Uterus (tissue), 4 donors: ENCODE measurements at places on chromosomes 2 and 18. TPM values are rescaled to one million over a fixed set of nuclear protein-coding genes. Genes with fewer than 3 reads are reported as not detected.

- no peak for DNase-seq
Observed at GRCh38 chr2:127810156-127810618, 784 bp downstream of the WDR33 start.

GRCh38 chr2:2839782-2840531 lies 508.9 kb upstream of the MYT1L start:
- DNase-seq, result no peak

GRCh38 chr2:238650536-238650935 lies 197.3 kb upstream of the TWIST2 start:
- no peak for DNase-seq

- DNase-seq, result no peak
Observed at GRCh38 chr2:85421260-85422071, 3.0 kb downstream of the SH2D6 start.

DNA sequence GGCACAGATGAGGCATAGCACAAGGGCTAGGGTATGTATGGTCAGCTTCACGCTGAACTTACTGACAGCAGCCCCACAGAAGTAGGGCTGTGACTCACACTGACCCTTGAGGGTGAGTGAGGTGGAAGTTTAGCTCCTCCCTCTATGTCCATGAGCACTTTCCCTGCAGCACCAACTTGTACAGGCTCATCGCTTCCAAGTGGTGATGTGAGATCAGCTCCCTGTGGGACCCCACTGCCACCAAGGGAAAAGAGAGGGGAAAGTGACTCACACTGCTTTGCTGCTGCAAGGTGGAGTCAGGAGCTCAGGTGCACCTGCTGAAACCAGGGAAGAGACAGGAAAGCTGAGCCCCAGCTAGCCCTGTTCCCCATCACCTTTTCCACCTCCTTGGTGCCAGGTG lies 91.5 kb downstream of the TEX51 start:
- DNase-seq, result no peak

DNA sequence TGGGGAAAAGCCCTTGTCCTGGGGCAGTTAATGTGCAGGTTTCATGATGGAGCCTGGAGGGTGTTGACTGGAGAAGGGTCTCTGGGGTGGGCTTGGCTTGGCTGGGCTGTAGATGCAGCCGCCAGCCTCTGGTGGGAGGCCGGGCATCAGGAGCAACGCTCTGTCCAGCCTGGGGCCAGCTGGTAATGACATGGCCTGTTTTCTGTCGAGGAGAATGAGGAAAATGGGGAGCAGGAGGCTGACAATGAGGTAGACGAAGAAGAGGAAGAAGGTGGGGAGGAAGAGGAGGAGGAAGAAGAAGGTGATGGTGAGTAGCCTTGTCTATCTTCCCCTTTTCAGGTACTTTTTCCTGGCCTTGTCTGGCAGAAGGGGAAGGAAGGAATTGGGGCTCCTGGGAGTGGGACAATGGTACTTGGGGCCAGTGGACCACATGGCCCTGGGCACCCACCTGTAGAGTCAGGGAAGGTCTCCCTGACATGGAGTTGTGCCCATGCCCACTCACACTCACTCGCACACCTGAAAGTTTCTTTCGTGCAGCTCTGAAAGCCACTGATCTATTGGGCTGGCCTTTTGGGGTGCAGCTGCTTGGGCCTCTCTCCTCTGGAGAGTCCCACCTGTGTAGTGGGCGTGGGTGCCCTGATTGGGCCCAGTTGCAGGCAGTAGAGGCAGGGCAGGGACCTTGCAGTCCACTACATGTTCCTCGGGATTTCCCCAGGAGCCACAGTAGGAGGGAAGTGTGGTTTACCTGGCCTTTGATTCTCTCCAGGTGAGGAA lies 3.5 kb downstream of the PTMA start:
- DNase-seq, result no peak

DNA sequence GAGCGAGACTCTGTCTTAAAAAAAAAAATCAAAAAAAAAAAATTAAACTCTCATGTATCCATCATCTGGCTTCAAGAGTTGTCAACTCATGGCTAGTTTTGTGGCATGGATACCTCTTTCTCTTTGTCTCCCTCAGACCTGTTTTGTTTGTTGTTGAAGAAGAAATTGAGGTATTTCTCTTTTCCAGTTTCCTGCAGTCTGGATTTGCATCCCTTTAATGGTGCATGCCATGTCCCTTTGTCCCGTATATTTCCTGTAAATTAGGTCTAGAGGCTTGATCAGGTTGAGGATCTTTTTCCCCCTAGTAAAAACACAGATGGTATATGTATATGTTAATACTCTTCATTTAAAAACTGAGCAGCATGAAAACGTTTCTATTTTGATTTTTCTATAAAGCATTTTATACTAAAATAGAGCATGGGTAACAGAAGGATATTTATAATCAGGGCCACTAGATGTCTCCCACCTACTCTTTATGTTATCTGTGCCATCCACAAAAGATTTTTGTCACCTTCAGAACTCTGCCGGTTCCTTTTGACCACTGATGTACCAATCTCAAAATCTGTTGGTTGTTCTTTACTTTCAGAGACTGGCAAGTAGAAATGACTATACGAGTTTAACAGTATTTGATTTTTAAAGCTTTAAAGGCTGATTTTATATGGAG lies 80.1 kb downstream of the GALNT1 start:
- DNase-seq, result no peak

DNA sequence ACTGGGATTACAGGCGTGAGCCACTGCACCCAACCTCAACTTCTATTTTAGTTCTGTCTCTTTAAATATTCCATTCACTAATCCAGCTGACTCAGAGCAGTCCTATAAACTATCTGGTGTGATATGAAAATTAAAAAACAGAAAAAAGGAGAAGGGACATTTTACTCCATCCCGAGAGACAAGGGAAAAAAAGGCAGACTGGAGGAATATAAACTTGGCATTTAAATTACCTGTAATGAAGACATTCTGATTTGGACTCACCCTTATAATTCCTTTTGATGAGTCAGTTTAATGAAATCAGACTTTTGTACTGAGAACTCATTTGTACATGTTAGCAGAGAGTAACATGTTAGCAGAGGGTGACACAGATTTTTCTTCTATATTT lies 74.8 kb upstream of the RIOK3 start:
- no peak for DNase-seq

DNA sequence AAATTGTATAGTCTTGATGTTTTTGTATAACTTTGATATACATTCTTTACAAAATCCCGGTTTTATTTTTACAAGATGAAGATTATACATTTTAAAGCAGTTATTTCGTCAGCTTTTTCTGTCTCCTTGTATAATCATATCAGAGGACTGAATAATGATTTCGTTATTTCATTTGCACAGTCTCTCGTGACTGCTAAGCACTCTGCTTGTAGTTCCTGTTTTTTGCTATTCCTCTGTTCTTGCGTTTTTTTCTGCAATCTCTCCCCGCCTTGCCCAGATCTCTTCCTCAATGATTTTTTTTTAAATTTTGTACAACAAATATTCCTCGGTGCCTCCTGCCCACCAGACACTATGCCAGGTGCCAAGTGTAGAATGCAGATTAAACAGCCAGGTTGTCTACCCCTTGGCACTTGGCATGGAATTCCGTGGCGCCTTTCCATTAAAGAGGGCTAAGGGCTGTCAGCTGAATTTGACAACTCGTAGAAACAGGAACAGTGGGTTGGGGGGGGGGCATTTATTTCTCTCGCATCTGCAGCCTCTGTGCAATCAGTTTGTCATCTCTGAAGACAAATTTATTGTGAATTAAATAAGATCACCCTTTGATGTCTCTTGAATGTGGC lies 69.6 kb downstream of the KLHL29 start:
- no peak for DNase-seq

DNA sequence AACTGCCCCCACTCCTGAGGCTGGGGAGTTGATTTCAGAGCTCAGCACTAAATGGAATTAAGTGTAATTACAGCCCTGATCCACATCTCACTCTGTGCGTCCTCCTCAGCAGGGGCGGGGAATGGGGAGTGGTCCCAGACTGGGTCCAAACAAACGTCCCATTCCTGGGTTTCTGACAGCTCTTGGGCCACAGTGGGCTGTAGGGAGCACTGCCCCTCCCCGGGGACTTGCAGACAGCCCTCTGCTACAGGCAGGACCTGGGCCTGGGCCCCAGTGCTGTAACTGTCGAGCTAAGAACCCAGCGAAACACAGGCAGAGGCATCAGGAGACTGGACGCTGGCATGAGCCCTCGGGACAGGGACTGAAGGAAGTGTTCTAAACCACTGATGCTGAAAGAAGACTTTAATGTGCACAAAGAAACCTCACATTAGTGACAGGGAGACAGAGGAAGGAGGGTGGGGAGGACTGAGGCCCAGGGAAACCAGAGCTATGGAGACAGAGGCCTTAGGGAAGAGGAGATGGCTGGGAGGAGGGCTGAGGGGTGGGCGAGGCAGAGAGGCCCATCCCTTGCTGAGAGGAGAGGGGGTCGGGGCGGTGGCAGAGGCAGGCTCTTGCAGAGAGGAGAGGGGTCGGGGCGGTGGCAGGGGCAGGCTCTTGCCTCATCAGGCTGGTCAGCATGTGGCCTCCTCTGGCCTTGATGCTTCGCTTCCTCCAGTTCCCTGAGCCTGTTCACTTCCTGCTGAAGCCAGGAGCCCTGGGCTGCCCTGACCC lies 5.8 kb upstream of the SEMA4C start:
- DNase-seq, result no peak

- no peak for DNase-seq
Observed at GRCh38 chr18:42112657-42113420, 157.8 kb downstream of the PIK3C3 start.

DNA sequence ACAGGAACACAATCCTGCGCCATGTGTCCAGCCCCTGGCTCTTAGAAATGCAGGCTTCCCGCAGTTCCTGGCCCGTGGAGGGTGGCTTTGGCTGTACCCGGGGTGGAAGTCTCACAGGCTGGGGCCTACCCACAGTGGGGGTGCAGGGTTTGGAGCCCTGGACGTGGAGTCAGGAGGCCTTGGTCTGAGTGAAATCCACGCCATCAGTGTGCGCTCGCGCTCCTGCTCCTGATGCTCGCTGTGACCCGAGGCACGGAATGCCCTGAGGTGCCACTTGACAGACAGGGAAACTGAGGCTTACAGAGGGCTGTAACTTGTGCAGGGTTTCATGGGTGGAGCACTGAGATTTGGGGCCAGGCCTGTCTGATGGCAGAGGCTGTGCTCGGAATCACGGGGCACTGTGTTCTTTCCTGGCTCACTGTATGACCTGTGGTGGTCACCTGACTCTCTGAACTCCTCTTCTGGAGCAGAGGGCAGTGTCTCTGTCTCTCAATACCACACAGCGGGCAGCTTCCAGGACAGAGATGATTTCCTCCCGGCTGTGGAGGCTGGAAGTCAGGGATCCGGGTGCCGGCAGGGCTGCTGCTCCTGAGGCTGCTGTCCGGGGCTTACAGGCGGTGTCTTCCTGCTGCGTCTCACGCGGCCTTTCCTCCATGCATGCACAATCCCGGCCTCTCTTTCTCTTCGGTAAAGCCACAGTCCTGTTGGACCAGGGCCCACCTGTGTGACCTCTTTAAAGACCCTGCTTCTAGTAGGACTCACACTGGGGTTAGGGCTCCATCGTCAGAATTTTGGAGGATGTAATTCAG lies 25.9 kb upstream of the ALLC start:
- DNase-seq, result peak; percentile 10

Gene SERPINB13
- not detected for total RNA-seq

Gene TMEM247
- not detected for total RNA-seq

Gene RHBDD1
- total RNA-seq, result 91.5 TPM

Gene FAM124B
- total RNA-seq, result 7.9 TPM

Gene TTR
- not detected for total RNA-seq

Gene SERPINB4
- not detected for total RNA-seq

Gene SLC16A14
- 10.8 TPM for total RNA-seq

Gene FLACC1
- 2.0 TPM for total RNA-seq

Gene VWA3B
- not detected for total RNA-seq

Gene GNAL
- total RNA-seq, result 11.5 TPM
